ENCODE measurements at places on chromosomes 3 and 15. TPM values are rescaled to one million over a fixed set of nuclear protein-coding genes. Genes with fewer than 3 reads are reported as not detected.
A peak's percentile ranks its signal among the peaks of the same experiment; 100 is the strongest.

Gene CCDC14
- total RNA-seq = 62.8 TPM

Gene SOX14
- not detected for total RNA-seq

Gene SUSD5
- 1.8 TPM for total RNA-seq

Gene MYRIP
- total RNA-seq = 11.2 TPM

Gene HEXA
- 96.5 TPM for total RNA-seq

Gene CA12
- 141 TPM for total RNA-seq

Gene SPRED1
- 19.6 TPM for total RNA-seq

Gene AADACL2
- not detected for total RNA-seq

Gene ANKRD34C
- total RNA-seq = not detected

Gene PEX5L
- 0.78 TPM for total RNA-seq

Gene DPPA2
- not detected for total RNA-seq

- no peak for DNase-seq
Observed at GRCh38 chr3:186843039-186843432, 526 bp downstream of the ADIPOQ start.

DNA sequence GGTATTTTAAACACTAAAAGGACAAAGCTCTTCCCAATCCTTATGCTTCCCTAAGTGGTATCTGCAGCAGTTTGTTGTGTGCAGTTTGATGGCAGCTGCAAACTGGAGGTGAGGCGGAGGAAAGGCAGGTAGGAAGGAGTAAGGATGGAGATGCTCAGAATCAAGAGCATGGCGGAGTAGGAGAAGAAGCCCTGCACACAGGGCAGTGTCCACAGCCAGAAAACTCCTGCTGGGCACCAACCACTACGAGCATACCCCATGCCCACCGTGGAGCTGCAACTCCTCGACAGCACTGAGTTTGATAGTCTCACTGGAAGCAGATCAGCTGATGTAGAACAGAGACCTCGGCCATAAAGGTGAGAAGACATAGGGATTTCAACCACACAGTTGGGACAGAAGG, 30.3 kb upstream of the ESYT3 start:
- DNase-seq = no peak

DNA sequence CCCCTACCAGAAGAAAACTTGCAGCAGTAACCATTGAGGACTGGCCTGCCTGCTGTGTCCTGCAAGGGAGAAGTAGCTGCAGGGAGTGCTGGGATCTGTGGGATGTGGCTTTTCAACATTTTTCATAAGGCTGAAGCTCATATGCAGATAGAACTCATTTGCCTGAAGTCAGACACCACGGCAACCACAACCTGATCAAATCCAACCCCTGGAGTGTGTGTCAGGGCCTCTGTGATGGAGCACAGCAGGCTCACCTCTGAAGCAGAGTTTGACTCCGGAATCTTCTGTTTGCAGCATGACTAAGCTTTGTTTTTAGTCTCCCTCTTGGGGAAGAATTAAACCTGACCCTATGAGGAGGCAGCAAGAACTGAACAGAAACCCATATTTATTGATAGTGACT, 508.7 kb downstream of the AGBL1 start:
- DNase-seq = no peak

GRCh38 chr3:32871273-32871672, 53.5 kb downstream of the TRIM71 start:
- no peak for DNase-seq

DNA sequence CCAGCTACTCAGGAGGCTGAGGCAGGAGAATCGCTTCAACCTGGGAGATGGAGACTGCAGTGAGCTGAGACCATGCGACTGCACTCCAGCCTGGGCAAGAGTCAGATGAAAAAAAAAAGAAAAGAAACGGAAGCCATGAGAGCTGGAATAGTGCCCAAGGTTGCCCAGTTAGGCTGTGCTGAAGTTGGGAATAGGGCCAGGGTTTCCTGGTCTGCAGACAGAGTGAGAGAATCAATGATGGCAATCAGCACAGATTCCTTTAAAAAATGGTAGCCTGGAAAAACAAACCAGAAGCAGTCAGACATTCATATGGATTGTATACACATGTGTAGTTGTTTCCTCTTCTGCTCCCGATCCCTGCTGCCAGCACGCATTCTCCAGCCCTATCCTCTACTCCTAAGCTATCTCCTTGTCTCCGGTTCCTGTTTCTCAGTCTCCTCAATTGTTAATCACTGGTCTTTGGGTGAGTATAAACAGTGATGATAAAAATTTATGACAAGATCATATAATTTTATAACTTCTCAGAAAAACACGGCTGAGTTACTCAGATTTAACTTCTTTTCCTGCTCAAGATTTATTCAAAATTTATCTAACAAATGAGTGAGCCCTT, 316.2 kb upstream of the UMPS start:
- no peak for DNase-seq

DNA sequence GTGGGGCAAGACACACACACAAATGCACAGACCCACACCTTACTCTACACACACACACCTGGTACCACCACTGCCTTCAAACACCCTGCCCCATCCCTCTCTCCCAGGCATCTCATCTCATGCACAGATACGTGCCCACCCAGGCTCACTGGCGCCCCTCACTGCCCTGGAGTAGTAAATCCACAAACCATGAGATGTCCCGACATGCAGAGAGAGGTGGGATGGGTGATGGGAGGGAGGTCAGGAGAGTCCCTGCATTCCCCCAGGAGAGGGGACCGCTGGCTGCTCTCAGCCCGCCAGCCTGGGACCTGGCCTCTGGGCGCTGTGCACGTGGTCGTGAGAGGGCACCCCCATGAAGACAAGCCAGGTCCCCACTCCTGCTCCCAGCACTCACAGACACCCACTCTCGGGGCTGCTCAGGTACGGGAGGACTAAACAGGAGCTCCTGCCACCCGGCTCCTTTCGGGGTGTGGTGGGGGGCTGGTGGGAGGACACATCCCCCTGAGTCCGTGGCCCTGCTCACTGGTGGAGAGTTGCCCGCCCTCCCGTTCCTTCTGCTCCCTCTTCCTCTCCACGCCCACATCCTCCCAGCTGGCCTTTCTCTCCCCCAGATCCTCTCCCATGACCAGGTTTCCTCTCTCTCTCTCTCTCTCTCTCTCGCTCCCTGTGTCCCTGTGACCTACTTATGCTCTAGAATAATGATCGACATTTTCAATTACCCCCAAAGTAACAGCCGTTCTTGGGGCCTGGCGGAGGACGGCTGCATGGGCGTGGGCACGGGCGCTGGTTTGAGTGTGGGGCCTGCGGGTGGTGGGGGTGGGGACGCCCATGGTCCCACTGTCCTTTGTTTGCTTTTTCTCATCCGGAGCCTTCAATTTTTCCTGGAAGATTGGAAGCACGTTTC, 18.9 kb upstream of the CSPG4 start:
- peak; percentile 33 for DNase-seq

DNA sequence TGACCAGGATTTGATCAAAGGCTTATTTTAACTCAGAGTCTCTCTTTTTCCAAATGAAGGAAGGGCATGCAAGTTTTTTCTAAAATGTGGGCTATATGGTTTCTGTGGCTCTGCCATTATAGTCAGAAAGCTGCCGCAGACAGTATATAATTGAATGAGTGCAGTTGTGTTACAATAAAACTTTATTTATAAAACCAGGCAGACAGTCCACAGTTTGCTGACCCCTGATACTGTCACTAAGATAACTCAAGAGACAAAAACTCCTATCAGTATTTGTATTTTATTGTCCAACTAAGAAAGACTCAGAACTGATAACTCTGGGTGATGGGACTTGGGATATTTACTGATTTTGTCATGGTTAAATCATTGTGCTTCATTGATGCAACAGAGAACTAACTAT, 4.9 kb downstream of the ALDH1A2 start:
- DNase-seq = no peak

DNA sequence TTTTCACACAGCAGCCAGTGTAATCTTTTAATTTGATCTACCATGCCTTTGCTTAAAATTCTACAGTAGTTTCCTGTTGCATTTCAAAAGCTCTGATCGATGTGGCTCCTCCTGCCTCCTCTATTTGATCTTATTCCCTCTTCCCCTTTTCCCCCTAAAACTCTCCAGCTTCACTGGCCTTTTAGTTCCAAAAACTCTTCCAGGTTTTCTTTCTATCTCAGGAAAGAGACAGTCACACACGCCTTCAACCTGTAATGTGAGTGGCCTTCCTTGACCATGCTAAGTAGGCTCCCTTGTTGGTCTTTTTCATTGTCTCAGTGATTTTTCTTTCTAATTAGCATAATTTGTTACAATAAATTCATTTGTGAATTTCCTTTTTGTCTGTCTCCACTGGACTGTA, 985 bp downstream of the TEX9 start:
- DNase-seq = no peak

- no peak for DNase-seq
Observed at GRCh38 chr3:135199137-135199536, 404.1 kb downstream of the EPHB1 start.

DNA sequence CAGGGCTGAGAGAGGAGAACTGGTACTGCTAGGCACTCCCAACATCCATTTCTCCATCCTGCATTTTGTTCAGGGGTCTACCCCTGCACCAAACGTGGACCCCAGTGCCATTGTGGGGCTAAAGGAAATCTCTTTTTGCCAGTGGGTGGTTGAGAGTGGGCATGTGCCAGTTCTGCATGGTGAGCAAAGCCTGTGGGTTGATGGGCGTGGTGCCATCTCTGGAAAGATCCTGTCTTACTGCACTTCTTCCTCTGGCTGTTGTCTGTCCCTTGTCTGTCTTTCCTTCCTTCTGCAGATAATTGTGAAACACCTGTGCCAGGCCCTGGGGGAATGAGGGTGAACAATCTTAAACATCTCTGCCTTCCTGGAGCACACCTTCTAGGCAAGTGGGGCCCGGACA, 1.4 kb upstream of the RARRES1 start:
- DNase-seq = no peak

DNA sequence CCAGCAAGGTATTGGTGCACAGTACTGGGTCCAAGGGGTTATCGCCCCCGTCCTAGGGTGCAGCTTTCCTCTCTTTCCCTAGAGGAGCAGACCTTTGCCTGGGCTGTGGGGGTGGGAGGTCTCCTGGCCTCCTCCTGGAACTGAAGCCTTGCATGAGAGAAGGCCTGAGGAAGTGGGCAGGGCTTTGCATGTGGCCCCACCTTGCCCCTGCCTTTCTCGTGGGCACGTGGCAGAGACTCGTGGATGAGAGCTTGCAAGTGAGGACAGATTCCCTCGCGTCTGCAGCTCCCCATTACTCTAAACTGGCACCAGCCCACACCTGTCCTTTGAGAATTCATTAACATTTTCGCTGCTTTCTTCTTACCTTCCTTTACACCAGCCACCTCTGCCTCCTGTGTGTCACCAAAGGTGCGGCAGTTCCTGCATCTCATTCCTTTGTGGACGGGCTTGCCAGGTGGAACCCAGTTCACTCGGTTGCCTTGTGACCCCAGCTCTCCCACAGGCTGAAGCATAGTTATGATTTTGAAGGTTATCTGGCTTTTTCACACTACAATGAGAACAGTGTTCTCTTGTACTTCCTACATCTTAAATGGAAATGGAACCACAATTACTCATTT, 40.9 kb upstream of the NR2C2 start:
- no peak for DNase-seq

DNA sequence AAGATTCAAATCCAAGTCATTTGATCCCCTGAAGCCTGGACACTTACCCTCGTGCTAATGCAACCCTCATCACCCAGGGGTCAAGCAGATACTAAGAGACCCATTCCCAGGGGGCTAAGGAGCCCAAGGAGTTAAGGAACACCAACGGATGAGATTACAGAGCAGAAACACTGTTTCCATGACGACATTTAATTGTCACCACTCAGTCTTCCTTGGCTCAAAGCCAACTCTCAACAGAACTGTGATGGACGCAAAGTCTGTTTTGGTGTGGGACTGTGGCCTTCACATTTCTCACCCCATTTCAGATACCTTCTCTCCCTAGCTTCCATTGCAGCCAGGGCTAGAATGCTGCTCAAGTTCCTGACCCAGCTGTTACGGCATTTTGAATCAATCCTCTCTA, 383.5 kb upstream of the WNT5A start:
- no peak for DNase-seq

DNA sequence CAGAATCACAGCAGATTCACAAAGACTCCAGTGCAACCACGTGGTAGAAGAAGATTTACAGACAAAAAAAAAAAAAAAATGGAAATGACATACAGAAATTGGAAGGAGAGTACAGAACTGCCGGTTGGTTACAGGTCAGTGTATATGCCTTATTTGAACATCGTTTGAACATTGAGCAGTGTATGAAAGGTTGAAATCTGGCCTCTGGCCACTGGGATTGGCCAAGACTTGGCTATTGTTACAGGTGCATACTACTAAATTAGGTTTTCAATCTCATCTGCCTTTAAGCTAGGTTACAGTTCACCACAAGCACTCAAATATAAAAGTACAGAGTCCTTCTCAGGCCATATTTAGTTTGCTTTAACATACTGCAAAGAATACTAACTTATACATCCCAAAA, 59.8 kb downstream of the THBS1 start:
- DNase-seq = peak; percentile 46

DNA sequence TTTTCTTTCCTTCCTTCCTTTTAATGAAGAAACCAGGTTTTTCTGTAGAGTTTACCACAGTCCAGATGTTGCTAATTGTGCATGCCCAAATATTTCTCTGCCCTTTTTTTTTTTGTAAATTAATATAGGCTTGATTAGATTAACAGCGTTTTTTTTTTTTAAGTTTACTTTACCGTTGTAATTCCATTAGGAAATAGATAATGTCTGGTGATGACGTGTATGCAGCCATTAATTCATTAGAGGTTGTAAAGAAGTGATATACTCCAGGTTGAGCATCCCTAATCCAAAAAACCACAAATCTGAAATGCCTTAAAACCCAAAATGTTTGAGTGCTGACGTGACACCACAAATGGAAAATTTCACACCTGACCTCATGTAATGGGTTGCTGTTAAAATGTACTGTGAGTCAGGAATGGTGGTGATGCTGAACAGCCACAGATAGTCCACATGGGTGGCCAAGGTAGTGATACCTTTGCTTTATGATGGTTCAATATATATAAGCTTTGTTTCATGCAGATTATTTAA, 43.2 kb downstream of the KNL1 start:
- DNase-seq = no peak

DNA sequence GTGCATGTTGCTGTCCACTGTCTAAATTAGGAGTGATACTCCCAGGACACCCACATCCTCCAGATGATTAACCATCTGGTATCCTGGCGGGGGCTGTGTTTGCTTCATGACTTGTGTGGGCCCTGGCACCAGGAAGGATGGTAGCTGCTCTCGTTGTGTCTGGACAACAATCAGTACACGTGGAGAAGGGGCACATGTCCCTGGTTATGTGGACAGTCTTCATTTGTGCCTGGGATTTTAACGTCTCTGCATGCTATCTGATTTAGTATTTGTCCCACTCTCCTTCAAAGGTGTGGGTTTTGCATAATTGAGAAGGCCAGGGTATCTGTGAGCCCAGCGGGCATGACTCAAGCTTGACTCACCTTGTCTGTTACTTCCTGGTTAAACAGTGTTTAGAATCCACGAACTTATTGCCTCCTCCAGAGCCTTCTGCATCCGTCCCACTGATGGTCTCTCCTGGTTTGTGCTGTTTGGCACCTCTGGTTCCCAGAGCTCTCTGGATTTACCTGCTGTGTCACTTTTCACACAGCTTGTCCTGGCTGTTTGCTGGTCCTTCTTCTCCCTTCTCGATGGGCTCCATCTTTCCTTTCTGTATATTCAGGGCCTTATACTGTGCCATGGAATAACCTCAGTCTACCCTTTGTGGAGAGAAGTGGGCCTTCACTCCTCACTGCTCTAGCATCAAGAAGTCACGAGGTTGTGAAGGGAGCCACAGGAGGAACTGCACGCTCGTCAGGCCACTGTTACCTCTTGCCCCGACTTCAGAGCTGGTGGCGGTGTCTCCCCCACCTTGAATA, 32.5 kb downstream of the ARNT2 start:
- DNase-seq = no peak

- no peak for DNase-seq
Observed at GRCh38 chr3:14819671-14820070, 909 bp downstream of the FGD5 start.

GRCh38 chr15:93088981-93089726, at the start of gene RGMA:
Gene RGMA (minus strand): TSS chr15:93089211. CDS start chr15:93088932, 279 bp downstream.
- DNase-seq = no peak
